ENCODE measurements at places on chromosomes 16 and 17.

DNA sequence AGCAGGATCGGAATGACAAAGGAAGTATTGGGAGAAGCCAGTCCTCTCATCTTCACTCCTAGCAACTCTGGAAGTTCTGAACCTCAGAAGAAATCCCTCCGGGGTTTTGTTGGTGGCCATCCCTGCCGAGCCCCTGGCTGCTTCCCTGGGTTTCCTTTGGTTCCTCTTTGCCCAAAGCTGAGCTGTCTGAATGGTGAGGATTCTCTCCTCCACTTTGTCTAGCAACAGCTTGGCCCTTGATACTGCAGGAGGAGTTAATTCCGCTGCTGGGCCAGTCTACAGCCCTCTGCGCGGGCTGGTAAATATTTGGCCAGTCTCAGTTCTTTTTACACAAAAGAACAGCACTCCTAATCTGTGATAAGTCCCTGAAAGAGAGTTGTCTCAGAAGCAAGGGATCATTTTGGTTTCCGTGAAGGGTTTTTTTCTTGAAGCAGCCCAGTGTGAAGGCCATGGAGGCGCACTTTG lies 170.9 kb downstream of the RAB11FIP4 start:
- DNase-seq: no peak

- no peak for DNase-seq
These were observed 21.6 kb upstream of the ARL4D start for GRCh38 chr17:43377056-43377810.

- no peak for DNase-seq
These were observed 2.8 kb upstream of the NOS2 start for GRCh38 chr17:27802962-27803680.

DNA sequence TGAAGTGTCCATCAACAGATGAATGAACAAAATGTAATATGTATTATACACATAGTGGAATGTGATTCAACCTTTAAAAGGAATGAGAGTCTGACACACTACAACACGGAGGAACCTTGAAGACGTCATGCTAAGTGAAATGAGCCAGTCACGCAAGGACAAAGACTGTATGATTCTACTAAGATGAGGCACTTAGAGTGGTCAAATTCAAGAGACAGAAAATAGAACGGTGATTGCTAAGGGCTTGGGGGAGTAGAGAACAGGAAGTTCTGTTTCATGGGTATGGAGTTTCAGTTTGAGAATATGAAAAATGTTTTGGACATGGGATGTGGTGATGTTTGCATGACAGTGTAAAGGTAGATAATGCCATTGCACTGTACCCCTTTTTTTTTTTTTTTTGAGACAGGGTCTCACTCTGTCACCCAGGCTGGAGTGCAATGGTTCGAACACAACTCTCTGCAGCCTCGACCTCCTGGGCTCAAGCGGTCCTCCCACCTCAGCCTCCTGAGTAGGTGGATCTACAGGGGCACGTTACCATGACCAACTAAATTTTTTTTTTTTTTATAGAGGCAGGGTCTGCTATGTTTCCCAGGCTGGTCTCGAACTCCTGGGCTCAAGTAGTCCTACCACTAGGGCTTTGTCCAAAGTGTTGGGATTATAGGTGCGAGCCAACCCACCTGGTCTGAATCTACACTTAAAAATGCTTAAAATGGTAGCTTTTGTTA lies 2.9 kb upstream of the CCDC102A start:
- DNase-seq: no peak

- no peak for DNase-seq
These were observed 2276.2 kb downstream of the TP53TG3F start for GRCh38 chr16:35735403-35736251.

DNA sequence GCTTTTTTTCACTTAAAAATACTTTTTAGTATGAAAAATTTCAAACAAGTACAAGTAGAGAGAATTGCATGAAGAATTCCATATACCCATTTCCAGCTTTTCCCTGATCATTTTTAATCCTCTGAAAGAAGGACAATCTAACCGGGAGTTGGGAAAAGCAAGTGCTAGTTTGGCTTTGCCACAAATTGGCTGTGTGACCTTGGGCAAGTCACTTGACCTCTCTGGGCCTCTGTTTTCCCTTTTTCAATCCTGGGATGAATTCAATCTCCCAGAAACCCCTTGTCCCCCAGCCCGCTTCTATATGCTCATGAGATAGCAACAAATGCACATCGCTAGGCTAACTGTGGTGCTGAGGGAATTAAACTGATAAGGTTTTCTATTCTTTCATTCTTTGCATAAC lies 49.4 kb downstream of the ASIC2 start:
- DNase-seq: no peak

GRCh38 chr17:82779541-82779940 lies 27.7 kb downstream of the TBCD start:
- DNase-seq: no peak

DNA sequence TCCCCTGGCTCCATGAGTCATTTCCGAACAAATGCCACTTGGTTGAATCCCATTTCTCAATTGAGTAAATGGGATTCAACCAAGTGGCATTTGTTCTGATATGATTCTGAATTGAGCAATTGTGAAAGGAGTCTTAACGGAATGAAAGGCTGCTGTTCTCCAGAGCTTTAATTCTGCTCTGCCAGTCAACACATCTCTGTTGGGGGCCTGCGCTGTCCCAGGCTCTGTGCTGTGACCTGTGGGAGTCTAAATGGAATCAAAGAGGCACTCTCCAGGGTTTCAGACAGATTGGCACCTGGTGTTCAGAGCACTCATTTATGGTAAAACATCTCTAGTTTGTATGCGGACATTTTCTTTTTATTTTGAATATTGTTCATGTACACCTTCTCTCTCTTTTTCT lies 126.2 kb downstream of the WSCD1 start:
- DNase-seq: no peak

- no peak for DNase-seq
These were observed 67.2 kb downstream of the WWP2 start for GRCh38 chr16:69829338-69829737.

DNA sequence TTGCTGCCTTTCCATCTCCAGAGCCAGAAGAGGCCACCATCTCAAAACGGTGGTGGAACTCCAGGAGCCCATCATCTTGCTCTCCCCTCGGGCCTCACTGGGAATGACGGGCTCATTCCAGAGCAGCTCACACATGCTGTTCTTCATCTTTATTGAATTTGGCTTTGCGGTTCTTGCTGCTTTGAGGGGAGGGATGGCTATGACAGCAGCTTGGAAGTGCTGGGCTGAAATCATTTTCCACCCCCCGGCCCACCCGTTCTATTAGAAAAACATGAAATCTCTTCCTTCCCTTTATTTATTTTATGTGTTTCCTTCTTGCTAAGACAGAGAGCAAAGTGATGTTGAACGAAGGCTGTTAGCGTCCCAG lies 149.8 kb upstream of the RPL38 start:
- DNase-seq: no peak

- DNase-seq: no peak
These were observed 9.0 kb upstream of the MTSS2 start for GRCh38 chr16:70694868-70695218.

DNA sequence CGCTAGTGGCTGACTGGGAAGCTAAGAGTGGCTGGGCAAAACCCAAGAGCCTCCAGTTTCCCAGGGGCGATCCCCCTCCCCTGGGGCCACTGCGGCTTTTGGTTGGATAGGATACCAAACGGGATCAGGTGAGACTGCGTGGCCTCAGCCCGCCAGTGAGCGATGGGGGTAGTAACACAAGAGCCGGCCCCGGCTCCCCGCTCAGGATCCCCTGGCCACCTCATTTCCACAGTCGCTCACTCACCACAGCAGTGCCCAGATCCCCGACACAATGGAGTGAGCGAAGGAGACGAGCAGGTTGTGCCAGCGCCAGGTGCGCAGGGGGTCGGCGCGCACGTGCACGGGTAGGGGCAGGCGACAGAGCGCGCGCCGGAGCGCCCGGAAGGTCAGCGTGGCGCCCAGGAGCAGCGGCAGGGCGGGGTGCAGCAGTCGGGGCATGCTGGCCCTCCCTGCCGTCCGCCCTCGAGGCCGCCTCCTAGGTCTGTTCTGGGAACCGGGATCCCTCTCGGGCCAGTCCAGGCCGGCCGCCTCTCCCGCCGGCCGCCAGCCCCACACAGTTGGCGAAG lies 290 bp downstream of the TLCD1 start:
- no peak for DNase-seq

DNA sequence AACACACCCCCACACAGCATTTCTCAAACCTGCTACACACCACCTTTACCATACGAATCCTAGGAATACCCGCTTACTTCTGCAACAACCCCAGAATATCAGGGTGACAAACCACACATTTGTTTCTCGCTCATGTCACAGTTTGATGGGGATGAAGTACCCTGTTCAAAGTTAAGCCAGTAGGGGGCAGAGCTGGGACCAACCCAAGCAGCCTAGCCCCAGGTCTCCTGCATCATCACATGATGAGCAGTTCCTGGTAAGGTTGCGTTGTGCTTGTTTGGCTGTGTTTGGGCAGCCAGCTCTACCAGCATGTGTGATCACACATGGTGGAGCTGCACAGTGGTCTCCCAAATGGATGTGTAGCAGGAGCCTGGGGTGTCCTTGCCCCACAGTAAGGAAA lies 103.6 kb upstream of the C16orf82 start:
- no peak for DNase-seq

Data from hindlimb muscle (tissue), 1 donor.